DMS53 (cell line): ENCODE measurements at places on chromosomes 11 and 22.

GRCh38 chr11:57425565-57426438 is 1.1 kb downstream of the SLC43A3 start:
- DNase-seq = no peak

GRCh38 chr11:72314600-72315392 is 70.8 kb upstream of the PHOX2A start:
- DNase-seq = no peak

GRCh38 chr11:110130642-110131238 is 37.5 kb downstream of the ZC3H12C start:
- peak; percentile 6 for DNase-seq

- peak; percentile 40 for DNase-seq
Measured at GRCh38 chr11:68714060-68714856, 29.9 kb downstream of the GAL start.

- no peak for DNase-seq
Measured at GRCh38 chr22:49330421-49331222, 497.1 kb downstream of the BRD1 start.

DNA sequence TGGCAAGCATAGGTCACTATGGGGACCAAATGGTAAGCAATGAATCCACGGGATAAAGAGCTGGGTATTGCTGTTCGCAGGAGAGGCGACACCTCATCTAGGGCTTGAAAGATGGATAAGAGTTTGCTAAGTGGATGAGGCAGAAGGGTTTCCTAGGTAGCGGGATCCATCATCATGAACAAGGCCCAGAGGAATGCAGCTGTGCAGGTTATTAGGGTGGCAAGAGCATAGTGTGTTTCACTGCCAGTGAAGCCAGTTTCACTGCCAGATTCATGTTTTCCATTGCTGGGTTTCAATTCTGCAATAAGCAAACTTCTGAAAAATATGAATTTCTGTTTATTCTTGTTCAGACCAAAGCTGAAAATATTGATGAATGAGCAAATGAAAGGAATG is 27.2 kb downstream of the WEE1 start:
- DNase-seq = peak; percentile 71

DNA sequence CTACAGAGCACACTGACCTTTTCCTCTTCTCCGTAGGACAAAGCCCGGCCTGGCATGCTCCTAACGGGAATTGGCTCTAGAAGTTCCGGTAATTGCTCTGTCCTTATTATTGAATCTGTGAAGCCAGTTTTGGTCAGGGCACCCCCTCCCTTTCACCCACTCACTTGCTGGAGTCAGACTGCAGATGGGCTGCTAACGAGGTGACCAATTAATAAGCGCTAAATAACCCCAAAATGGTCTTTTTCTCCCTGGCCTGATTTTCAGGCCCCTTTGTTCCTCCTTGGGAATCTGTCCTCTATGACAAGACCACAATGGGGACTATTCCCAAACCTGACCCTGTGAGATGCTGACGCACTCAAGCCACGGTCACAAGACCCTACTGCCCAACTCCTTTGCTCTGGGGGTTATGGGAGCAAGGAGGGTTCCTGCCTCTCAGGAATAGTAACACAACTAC is 610.0 kb upstream of the CADM1 start:
- DNase-seq = no peak

- peak; percentile 78 for DNase-seq
Measured at GRCh38 chr22:38187413-38188212, 6.0 kb upstream of the PLA2G6 start.

GRCh38 chr22:50576070-50576469 is 2.2 kb downstream of the CPT1B start:
- DNase-seq = peak; percentile 62

- DNase-seq = no peak
Measured at GRCh38 chr11:7964873-7965272, 374 bp downstream of the NLRP10 start.

DNA sequence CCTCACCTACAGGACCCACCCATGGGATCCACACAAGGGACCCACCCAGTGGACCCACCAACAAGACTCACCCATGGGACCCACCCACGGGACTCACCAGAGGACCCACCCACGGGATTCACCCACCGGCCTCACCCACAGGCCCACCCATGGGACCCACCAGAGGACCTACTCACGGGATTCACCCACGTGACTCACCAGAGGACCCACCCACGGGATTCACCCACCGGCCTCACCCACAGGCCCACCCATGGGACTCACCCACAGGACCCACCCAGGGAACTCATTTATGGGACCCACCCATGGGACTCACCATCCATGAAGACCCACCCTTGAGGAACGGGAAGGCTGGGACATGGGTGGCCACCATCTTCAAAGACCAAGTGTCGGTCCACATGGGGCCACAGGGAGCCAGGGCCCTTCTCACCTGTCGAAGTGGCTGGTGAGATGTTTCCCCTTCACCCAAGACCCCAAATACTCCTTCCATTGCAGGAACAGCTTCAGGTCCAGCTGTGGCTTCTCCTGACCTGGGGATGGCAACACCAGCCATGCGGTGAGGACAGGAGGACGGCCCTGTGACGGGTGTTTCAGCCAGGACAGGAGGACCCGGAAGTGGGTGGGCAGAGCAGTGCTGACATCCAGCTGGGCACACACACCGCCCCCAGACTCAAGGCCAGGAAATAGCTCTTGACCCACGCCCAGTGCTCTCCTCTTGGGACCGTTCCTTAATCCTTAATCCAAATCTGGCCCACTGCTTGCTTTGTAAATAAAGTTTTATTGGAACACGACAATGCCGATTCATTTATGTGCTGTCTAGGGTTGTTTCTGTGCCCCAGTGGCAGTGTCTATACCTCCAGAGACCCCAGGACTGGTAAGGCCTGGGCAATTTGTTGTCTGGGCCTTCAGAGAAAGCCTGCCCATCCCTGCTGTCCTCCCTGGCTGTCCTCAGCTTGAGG is 1005.1 kb downstream of the BRD1 start:
- DNase-seq = no peak

DNA sequence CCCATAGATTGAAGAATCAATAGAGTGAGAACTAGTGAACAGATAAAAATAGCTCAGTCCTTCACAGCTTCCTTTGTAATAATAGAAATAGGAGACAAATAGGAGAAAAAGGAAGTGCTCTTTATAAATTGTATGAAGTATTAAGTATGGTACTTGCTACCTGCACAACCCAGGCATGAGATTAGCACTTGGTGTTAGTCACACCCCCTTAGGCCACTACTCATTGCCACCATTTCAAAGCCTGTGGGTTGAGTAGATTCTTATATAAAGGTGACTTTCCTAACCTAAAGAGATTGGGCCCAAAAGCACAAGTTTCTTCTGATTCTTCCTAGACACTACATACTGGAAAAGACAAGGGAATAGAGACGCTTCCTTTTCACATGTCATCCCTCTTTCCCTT is 37.7 kb upstream of the ADORA2A start:
- no peak for DNase-seq

DNA sequence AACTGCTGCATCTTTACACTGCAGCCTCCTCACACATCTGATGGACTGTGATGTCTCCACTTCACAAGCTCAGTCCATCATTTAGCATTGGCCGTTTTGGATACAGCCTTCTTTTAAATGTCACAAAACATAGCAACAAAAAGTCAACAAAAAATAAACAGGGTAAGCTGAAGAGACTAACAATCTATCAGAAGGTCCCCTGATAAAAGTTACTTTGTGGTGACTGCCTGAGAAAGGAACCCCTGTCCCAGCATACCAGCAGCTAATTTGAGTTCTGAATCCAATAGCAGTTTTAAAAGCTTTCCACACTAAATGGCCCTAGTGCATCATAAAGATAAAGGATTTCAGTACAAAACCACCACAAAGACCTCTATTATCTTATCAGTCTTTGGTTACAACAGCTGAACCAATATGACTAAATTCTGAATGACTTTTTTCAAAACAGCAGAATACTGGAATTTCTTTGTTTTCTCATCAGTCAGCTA is 162.4 kb downstream of the SOX6 start:
- no peak for DNase-seq

DNA sequence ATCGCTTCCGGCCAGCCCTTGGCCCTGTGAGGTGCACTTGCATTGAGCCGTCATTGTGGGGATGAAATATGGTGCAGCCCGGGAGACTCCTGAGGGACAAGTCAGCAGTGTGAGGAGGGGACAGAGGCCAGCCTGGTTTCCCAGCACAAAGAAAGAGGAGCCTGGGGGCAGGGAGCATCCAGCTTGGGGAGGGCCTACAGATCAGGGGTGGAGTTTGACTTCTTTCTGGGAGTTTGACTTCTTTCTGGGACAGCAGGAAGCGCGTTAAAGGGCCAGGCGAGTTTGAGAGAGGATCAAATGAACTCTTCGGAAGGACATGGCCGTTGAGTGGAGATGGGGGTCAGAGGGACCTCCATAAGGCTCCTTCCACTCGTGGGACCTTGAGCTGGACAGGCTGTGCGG is 91.9 kb downstream of the LRRC32 start:
- DNase-seq = no peak

DNA sequence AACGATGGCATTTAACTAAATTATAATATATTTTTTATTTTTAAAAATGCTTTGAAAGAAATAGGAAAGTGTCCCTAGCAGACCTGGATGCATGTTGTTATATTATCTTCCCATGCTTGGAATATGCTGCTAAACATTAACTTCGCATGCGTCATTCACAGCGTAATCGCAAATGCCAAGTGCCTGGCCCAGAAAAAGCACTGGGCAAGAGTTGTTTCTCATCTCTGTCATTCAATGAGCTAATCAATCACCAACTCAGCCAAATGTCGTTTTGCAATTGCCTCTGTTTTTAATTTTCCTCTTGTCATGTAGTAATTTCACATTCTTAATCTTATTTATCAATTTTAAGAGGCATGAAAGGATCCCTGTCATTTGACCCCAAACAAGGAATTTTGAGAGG is 1421.9 kb downstream of the BRD1 start:
- DNase-seq = no peak

GRCh38 chr11:8336356-8337129 is 72.9 kb upstream of the LMO1 start:
- DNase-seq = no peak

DNA sequence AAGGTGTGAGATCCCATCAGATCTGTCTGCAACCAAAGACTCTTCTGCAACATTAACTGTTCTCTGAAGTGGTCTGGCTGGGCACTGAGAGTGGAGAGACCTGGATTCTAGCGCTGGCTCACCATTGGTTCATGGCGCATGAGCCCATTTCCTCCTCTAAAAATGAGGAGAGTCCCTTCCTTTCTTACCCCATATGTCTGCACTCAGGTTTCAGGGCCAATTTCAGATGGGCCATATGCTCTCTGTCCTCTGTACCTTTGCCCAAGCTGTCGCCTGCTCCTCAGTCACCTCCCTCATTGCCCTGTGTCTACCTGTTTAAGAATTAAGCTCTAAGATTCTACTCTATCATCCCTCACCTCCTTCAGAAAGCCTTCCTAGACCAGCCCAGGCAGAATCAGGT is 484.7 kb downstream of the INSC start:
- no peak for DNase-seq

DNA sequence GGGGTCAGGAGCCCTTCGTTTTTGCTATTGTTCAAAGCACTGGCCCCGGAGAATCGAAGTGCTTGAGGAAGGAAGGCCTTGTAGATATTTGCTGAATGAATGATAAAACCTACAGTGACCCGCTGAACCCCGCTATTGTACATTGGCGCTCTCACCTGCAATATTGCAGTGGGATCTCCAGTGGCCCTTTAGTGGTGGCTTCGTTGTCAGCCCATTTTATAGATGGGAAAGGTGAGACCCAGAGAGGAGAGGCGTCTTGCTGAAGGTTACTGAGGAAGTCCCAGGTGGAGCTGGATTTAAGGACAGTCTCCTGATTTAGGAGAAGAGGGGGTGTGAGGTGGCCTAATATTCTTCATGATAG is 1.2 kb downstream of the CDC42EP2 start:
- peak; percentile 69 for DNase-seq

DNA sequence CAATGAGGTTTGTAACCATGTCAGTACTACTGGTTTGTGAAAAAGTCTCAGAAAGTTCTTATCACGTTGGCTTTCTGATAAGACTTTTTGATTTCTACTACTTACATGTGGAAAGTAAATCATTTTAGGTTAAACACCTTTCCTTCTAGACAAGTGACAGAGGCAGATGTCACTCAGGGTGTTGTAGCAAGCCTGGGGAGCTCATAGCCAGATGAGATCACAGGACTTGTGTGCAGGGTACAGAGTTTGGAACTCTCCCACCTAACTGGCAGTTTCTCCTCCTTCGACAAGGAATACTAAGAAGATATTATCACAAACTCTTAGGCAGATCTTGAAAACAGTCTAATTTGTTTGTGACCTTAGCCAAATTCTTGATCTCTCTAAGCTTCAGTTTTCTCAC is 49.4 kb upstream of the PICALM start:
- DNase-seq = no peak

GRCh38 chr22:41885516-41885915 is 29.4 kb downstream of the SHISA8 start:
- DNase-seq = no peak

DNA sequence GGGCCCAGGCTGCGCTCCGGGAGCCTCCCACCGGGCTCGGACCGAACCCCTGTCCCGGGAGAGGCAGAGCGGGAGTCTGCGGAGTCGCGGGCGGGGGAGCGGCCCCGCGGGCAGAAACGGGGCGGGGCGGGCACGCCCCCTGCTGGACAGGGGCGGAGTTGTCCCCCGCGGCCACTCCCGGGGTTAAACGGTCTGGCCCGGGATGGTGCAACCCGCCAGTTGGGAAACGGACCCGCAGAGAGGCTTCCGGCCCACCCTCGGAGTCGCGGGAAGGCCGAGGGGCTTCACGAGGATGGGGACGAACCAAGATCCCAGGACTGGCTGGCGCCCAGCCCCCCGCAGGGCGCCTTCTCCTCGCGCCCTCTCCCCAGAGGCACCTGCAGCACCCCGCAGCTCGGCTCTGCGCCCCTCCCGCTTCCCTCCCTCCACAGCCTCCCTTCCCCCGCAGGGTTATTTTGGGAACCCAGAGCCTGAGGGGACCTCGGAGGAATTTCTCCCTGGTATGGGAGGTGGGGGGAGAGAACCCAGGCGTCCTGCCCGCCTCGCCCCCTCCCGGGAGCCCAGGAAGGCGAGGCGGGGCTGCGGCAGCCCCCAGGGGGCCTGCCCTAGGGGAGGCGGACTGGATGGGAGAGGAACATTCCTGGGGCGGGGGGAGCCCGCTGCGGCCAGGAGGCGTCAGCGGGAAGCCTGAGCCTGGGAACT is 902 bp downstream of the RASGRP2 start:
- DNase-seq = peak; percentile 68

DNA sequence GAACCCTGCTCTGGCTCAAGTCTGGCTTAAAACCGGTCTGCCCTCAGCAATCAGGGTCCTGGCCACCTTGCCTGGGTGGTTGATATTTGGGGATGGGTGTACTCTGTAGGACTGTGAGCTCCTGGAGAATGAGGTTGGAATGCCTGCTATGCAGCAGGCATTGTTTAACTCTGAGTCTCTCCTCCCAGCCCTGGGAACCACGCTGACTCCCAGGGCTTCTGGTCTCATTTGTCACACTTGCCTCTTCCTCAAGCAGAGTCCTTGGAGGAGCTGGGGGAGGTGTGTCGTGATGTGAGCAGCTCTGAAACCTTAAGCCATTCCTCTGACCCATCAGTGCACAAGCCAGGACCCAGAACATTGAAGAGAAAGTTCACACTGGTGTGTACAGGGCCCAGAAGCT is 340.1 kb downstream of the MN1 start:
- no peak for DNase-seq
